ENCODE measurements at places on chromosomes 16 and 17.

- no peak for DNase-seq
These were observed 212.1 kb upstream of the TNRC6C start for GRCh38 chr17:77746393-77746792.

GRCh38 chr17:50003911-50004310 is 8.9 kb upstream of the DLX3 start:
- DNase-seq, result no peak

- DNase-seq, result no peak
These were observed 1.2 kb upstream of the DPEP2 start for GRCh38 chr16:68000450-68000849.

DNA sequence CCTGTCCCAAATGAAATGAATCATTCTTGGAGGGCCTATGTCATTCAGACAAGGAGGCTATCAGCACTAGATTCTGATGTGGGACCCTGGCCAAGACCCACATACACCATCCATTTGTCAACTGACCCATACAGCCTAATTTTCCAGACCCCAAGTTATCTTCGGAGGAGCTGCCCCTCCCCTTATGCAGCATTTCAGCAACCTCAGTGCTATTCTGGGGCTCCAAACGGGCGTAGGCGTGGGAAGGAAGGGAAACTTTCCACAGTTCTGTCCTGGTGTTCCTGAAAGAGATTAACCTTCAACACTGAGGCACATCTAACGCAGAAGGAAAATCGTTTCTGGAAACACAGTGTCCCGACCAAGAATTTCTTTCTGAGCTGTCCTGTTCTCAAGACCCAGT is 86.7 kb downstream of the MYH11 start:
- DNase-seq, result no peak

DNA sequence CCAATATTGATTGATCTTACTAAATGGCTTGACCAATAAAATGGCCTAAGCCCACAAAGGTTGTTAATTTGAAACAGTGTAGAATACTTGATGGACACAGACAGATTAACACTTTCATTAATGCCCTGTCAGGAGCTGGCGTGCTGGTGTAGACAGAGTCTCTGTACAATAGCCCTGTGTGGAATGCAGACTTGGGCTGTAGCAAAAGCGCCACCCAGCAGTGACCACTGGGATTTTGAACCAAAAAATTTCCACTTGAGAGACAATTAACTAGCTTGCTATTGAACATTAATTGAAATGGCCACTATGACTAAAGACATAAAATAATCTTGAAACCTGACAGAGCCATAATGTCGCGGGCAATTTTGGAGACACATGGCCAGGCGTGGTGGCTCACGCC is 19.7 kb upstream of the GUCY2D start:
- no peak for DNase-seq

GRCh38 chr17:51362811-51363585 is 102.7 kb downstream of the UTP18 start:
- no peak for DNase-seq

- DNase-seq, result no peak
These were observed 2.7 kb downstream of the NEUROD2 start for GRCh38 chr17:39604911-39605491.

DNA sequence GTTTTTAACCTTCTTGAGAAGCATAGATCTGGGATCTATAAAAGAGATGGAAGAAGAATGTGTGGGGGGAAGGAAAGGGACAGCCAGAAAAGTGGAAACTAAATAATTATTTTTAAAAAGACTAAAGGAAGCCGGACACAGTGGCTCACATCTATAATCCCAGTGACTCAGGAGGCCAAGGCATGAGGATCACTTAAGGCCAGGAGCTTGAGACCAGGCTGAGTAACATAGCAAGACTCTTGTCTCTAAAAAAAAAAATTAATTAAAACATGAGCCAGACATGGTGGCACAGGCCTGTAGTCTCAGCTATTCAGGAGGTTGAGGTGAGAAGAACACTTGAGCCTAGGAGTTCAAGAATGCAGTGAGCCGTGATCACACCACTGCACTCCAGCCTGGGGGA is 335.1 kb downstream of the GRIN2A start:
- no peak for DNase-seq

GRCh38 chr17:83194186-83194561 is 114.8 kb downstream of the METRNL start:
- no peak for DNase-seq

- DNase-seq, result no peak
These were observed 6.1 kb upstream of the ABCC12 start for GRCh38 chr16:48161906-48162305.

- DNase-seq, result no peak
These were observed 134.8 kb upstream of the TP53TG3C start for GRCh38 chr16:33059206-33059605.

DNA sequence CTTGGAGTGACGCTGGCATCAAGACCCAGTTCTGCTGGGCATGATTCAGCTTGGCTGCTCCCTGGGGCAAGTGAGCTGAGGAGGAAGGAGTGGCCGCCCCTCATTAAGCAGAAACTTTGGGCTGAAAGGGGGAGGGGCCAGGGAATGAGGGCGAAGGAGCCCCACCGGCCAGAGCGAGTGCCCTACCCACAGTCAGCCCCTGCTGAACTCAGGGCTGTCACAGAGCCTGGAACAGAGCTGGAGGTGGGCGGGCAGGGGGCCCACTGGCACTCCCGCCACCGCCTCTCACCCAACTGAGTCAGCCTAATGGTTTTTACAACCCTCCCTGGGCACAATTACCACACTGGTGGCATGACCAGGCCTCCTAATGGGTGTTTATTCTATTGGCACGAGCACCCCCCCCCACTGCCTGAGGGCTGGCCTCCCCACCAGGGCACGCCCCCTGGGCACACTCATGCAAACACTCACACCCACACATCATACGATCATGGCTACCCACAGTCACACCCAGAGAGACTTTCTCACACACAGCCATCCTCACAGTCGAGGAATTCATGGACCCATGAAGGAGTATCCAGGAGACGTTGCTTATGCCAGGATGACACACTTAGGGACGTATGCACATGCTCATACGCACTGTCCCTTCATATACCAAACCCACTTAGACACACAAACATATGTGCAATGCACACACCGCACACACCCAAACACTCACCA is 19.2 kb downstream of the UNC119 start:
- DNase-seq, result no peak

DNA sequence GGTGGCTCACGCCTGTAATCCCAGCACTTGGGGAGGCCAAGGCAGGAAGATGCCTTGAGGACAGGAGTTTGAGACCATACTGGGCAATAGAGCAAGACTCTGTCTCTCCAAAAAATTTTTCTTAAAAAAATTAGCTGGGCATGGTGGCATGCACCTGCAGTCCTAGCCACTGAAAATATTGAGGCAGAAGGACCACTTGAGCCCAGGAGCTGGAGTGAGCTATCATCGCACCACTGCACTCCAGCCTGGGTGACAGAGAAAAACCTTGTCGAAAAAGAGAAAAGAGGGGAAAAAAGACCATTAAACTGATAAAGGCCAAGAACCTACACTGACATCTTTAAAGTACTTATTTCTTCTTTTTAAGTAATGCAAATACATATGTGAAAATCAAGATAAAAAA is 53.4 kb upstream of the ITGA2B start:
- DNase-seq, result no peak

- no peak for DNase-seq
These were observed 24.9 kb downstream of the AMFR start for GRCh38 chr16:56400458-56400857.

- no peak for DNase-seq
These were observed 29.5 kb downstream of the MBTD1 start for GRCh38 chr17:51230306-51230705.
